ENCODE measurements at places on chromosomes 11 and 22.
A peak's percentile ranks its signal among the peaks of the same experiment; 100 is the strongest.

GRCh38 chr11:111253630-111254029 is 8.1 kb downstream of the POU2AF2 start:
- DNase-seq, result no peak

GRCh38 chr11:116170526-116171120 is 602.2 kb downstream of the BUD13 start:
- DNase-seq, result no peak

- DNase-seq, result peak; percentile 56
Measured at GRCh38 chr22:24410110-24410856, 17.1 kb upstream of the ADORA2A start.

- DNase-seq, result no peak
Measured at GRCh38 chr11:31995525-31996094, 95.3 kb upstream of the RCN1 start.

- no peak for DNase-seq
Measured at GRCh38 chr22:23403152-23403719, 176.9 kb downstream of the IGLL1 start.

GRCh38 chr11:28071305-28071704 is 36.7 kb downstream of the KIF18A start:
- no peak for DNase-seq

GRCh38 chr11:9020916-9021315 is 17.1 kb upstream of the NRIP3 start:
- DNase-seq, result no peak

- DNase-seq, result no peak
Measured at GRCh38 chr11:73656985-73657384, 10.6 kb downstream of the PLEKHB1 start.

Data from MCF 10A (cell line).